Esophagus muscularis mucosa (tissue), 4 donors: ENCODE measurements at places on chromosomes 5 and 9. TPM values are rescaled to one million over a fixed set of nuclear protein-coding genes. Genes with fewer than 3 reads are reported as not detected.

Gene P4HA2
- 44.7 TPM for total RNA-seq

Gene FOXD4L4
- not detected for total RNA-seq

Gene JAKMIP2
- total RNA-seq: 0.83 TPM

Gene ST8SIA4
- 1.6 TPM for total RNA-seq

Gene CCDC171
- total RNA-seq: 1.3 TPM

Gene GRIA1
- 1.2 TPM for total RNA-seq

Gene CLIC3
- total RNA-seq: 2.5 TPM

Gene PLAC8L1
- total RNA-seq: not detected

Gene GLDC
- total RNA-seq: 2.5 TPM

Gene COL5A1
- 89.5 TPM for total RNA-seq

Gene BRD3OS
- 14.1 TPM for total RNA-seq

Gene FGFR4
- total RNA-seq: 3.6 TPM

Gene ZNF462
- 34.5 TPM for total RNA-seq

Gene TERT
- not detected for total RNA-seq

Gene CTSV
- not detected for total RNA-seq

Gene CNTFR
- total RNA-seq: 1.2 TPM

Gene LMAN2
- 168 TPM for total RNA-seq

Gene LCN1
- not detected for total RNA-seq

Gene LYRM7
- total RNA-seq: 8.0 TPM

Gene IARS1
- 49.8 TPM for total RNA-seq

Gene GPR151
- total RNA-seq: not detected

Gene FAM221B
- not detected for total RNA-seq

Gene NTNG2
- 6.6 TPM for total RNA-seq

Gene LCN15
- total RNA-seq: not detected

Gene PCDHGA4
- 3.6 TPM for total RNA-seq

Gene SLC46A2
- 0.17 TPM for total RNA-seq

Gene ADAMTS6
- total RNA-seq: 2.8 TPM

Gene SHISAL2B
- total RNA-seq: not detected

Gene TESK1
- 80.6 TPM for total RNA-seq

Gene TMC1
- total RNA-seq: not detected

Gene FOXD4L6
- total RNA-seq: not detected

Gene OTULINL
- 5.8 TPM for total RNA-seq

Gene RNF224
- not detected for total RNA-seq

Gene PCDHA1
- not detected for total RNA-seq

Gene FST
- total RNA-seq: 2.0 TPM

Gene SGCD
- 38.6 TPM for total RNA-seq

Gene FOXD4
- total RNA-seq: 0.32 TPM
